ENCODE measurements at places on chromosomes 1 and 21.

GRCh38 chr1:205056188-205056611 is 13.2 kb downstream of the CNTN2 start:
- no peak for DNase-seq

GRCh38 chr1:101000131-101000873 is 25.3 kb downstream of the DPH5 start:
- DNase-seq = no peak

- peak; percentile 39 for DNase-seq
These were observed 25.4 kb upstream of the ALDH4A1 start for GRCh38 chr1:18927654-18928272.

DNA sequence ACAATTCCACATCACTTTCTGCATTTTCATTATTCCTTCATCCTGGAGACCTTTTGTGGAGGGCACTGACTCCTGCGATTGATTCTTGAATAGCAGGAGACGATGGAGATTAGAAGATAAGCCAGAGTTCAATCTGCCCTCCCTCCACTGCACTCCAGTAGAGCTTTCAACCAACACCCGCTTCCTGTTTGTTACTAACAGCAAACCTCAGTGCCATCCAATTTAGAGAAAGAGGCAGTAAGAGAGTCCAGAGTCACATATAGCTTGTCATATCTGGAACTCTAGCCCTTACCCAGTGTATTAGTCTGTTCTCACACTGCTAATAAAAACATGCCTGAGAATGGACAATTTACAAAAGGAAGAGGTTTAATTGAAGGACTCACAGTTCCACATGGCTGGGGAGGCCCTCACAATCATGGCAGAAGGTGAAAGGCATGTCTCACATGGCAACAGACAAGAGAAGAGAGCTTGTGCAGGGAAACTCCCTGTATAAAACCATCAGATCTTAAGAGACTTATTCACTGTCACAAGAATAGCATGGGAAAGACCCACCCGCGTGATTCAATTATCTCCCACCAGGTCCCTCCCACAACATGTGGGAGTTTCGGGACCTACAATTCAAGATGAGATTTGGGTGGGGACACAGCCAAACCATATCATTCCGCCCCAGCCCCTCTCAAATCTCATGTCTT is 55.9 kb downstream of the PCBP3 start:
- no peak for DNase-seq

DNA sequence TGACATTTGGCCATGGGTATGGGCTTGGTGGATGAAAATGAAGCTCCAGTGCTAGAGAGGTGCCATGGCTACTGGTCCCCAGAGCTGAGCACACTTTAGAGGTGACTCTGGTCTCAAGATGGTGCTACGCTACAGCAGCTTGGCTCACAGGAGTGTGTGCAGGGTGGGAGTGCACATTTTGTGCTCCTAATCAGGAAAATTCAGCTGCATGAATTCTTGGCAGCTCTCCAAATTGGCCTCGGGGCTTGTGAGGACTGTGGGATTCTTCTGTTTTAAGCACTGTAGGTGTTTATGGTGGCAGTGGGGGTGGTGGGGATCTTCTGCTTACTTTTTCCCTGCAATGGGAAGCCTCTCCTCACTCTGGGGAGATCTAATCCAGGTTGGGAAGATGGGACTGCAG is 17.3 kb upstream of the TIPRL start:
- DNase-seq = no peak

GRCh38 chr21:41470054-41470453 is 37.9 kb downstream of the TMPRSS2 start:
- no peak for DNase-seq

DNA sequence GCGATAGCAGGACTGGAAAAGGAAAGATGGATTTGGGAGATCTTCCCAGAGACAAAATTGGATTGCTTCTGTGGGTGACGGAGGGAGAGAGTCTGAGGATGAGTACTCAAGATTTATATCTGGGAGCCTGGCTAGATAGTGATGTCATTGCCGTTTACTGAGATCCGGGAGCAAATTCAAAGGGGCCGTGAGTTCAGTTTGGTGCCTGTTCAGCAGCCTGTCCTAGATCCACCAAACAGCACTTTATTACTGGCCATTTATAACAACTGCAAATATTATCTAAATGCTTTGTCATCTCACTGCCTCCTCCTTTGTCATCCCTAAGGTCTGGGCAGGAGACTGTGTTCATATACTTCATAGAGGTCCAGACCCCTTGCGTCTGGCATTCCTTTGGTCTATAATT is 29.2 kb downstream of the MAPKAPK2 start:
- no peak for DNase-seq

DNA sequence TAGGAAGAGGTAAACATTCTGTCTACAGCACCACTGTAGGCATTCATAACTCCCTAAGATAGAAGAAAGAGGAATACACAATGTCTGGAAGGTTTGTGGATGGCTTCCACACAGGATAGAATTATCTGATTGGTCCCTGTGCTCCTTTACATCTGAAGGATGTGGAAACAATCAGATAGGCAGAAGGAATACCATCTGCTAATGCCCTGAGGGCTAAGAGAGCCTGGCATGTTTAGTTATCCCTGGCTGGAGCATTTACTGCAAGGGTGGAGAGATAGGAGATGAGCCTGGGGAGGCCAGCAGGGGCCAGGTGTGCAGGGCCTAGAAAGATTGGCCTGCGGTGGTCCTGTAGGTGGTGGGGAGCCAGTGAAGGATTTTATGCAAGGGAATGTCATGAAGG is 8.6 kb upstream of the ACBD3 start:
- peak; percentile 13 for DNase-seq

- DNase-seq = peak; percentile 71
These were observed at the start of the genes AMPD2 and GNAT2 for GRCh38 chr1:109619576-109620400. AMPD2 (plus strand) TSS chr1:109619837; CDS start chr1:109621176, 1,339 bp downstream. GNAT2 (minus strand) TSS chr1:109619616; CDS start chr1:109612870, 6,746 bp downstream.

All from epithelial cell of esophagus (primary cell).